ENCODE measurements at places on chromosomes 3 and 15. TPM values are rescaled to one million over a fixed set of nuclear protein-coding genes. Genes with fewer than 3 reads are reported as not detected.

KCNH8 gene
- total RNA-seq: 0.26 TPM

ANKRD63 gene
- 4.4 TPM for total RNA-seq

CTXN2 gene
- not detected for total RNA-seq

CCDC191 gene
- total RNA-seq: 2.3 TPM

PLSCR4 gene
- 28.4 TPM for total RNA-seq
